Spleen (tissue), 13 donors: ENCODE measurements at places on chromosomes 5 and 9. TPM values are rescaled to one million over a fixed set of nuclear protein-coding genes. Genes with fewer than 3 reads are reported as not detected.

DNA sequence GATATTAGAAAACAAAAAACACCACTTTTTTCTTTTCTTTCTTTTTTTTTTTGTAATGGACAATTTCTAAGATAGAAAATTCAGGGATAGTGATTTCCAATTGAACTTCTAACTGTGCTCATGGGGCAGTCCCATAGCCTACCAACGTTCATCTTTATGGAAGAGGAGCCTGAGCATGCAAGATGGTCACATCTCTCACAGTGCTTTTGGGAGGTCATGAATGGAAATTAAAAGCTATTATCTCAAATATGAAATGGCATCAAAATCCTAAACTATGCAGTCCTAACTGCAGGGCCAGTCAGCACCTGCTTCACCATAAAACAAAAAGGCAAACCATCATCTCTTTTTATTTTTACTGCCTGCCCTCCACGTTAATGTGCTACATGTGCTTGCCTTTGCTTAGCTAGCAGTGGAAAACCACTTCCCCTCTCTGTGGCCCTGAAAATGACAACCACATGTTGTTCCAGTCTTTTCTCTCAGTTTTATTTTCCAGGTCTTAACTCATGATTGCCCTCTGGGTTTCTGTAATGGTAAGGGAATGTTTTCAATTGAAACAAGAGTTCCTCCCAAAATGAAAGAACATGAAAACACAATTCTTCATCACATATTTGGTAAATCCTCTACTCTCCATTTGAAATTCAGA is 16.7 kb downstream of the IFNB1 start:
- no peak for DNase-seq

- no peak for DNase-seq
Measured at GRCh38 chr5:66702426-66702825, 106.2 kb downstream of the MAST4 start.

DNA sequence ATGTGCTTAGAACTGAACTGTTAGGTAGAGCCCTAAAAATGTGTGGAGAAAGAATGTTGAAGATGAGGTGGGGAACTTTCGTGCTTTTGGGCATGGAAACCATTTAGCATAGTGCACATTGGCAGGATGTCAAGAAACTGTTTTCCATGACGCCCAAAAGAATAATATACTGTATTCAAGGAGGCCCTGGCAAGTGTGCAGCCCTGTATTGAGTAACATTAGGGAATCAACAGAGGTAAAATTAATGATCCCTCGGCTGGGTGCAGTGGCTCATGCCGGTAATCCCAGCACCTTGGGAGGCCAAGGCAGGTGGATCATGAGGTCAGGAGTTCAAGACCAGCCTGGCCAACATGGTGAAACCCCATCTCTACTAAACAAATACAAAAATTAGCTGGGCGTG is 20.9 kb upstream of the PLIN2 start:
- no peak for DNase-seq

GRCh38 chr5:135240781-135241360 is 158.2 kb downstream of the MACROH2A1 start:
- DNase-seq: peak; percentile 45

Gene CCNJL
- total RNA-seq: 19.3 TPM

DNA sequence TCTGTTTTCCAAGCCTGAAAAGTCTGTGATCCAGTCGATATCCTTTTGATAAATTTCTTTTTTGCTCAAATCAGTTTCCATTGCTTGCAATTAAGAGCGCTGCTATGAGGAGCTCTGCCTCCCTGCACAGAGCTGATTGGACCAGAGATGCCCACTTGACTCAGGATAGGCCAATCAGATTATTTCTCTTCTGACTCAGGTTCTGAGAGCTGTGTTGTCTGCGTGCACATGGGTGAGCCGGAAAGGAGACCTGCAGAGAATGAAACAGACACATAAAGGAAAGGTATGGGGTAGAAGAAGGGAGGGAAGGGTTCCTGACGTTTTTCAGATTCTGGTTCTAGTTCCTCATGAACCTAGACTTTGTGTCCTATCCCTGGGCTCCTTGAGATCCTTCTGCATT is 15.8 kb upstream of the FABP6 start:
- DNase-seq: no peak

Gene GZMA
- total RNA-seq: 19.6 TPM

Gene EPB41L4B
- 0.25 TPM for total RNA-seq

Gene CCDC192
- total RNA-seq: not detected
